ENCODE measurements at places on chromosomes 4 and X. TPM values are rescaled to one million over a fixed set of nuclear protein-coding genes. Genes with fewer than 3 reads are reported as not detected.

GRCh38 chr4:38663801-38664705 is at the start of gene KLF3:
TSS of gene KLF3 (plus strand) at chr4:38664199. CDS start at chr4:38680626, 16,427 bp downstream.
- no peak for DNase-seq

Gene MAGEA8
- 0.32 TPM for polyA plus RNA-seq

Gene DMRTC1
- polyA plus RNA-seq = 0.30 TPM

GRCh38 chrX:142095651-142096245 is 109.3 kb downstream of the MAGEC2 start:
- DNase-seq = no peak

- DNase-seq = no peak
These were observed 69.5 kb downstream of the IL15 start for GRCh38 chr4:141705747-141706377.

GRCh38 chr4:176034499-176034898 is 31.1 kb upstream of the WDR17 start:
- no peak for DNase-seq

DNA sequence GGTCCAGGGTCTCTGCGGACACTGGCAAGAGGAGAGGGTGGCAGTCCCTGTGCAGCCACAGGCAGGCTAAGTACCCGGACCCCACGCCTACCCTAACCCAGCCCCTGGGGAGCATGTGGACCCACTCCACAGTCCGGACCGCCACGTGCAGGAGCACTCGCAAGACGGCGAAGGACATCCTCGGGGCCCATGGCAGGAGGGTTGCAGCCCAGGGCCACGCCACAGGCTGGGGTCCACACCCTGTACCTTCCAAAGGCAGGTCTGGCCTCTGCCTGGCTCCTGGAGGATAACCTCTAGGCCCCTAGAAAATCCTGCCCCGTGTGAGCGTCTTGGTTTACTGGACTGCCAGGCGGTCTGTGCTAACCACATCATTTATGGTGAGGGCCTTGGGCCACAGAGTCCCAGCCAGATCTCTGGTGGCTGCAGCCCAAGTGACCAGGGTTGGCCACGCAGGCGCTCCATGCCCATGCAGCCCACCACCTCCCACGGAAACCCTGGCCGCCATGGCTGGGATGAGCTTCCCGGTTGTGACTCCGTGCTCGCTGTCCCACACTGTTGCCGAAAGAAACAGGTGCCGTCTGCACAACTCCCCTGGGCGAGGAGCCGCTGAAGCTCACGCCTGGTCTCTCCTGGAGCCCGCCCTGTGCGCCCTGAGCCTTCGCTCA is 10.0 kb downstream of the CCNQ start:
- DNase-seq = no peak

Gene HTRA3
- polyA plus RNA-seq = 8.2 TPM

GRCh38 chr4:121711263-121712000 is 14.7 kb upstream of the ANXA5 start:
- DNase-seq = no peak

Gene AMBN
- polyA plus RNA-seq = 0.87 TPM

- no peak for DNase-seq
These were observed 74.9 kb downstream of the ADAMTS3 start for GRCh38 chr4:72494156-72494555.

DNA sequence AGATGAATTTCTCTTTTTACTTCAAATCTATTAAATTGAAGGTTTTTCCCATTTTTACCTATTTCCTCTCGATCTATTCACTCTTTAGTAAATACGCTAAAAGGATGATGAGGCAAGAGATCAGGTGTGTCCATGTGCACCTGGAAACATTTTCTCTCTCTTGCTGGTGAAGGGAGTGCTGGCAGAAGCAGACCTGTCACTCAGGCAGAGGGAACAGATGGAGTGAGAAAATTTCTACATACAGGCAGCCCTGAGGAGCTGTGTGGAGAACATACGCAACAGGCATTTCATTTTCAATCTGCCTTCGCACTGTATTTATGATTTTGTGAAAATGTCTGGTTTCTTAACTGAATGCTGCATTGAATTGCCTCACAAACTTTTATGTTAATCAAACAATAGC is 249.5 kb downstream of the GPM6A start:
- DNase-seq = no peak

DNA sequence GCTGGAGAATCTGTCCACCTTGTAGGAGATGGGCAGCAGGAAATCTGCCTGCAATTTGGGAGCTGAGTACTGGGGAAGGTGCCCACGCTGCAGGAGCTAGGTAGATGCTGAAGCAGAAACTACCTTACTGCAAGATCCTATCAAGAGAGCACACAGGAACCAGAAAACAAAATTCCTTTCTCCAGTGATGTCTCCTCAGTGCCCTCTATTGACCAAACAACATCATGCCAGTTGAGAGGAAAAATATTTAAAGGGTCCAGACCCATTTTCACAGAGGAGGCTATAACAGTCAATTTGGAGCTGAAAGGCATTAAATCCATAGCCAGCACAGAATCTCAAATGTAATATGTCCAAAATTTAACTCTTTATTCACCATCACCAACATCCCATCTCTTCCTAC is 406.8 kb downstream of the SLITRK2 start:
- DNase-seq = no peak

- no peak for DNase-seq
These were observed 32.4 kb downstream of the PRDX4 start for GRCh38 chrX:23699636-23700194.

Gene RTL3
- not detected for polyA plus RNA-seq

Gene MAGED4B
- polyA plus RNA-seq = 75.9 TPM
